ENCODE measurements at places on chromosomes 7 and 10.

DNA sequence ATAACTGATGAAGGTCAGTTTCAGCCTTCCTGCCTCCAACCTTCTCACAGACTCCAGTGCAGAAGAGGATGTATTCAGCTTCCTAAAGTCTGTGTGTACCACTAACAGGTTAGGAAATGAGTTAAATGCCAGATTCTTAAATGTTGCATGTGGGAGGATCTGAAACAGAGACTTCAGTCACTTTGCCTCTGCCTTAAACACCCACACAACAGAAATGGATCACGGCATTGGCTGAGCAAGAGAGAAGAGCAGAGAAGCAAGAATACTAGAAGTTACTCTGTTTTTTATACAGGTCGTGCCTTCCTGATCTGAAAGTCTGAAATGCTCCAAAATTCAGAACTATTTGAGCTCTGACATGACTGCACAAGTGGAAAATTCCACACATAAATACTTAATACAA lies 98.9 kb upstream of the ARHGAP21 start:
- DNase-seq = peak; percentile 20

GRCh38 chr10:82041018-82041417 lies 166.0 kb downstream of the NRG3 start:
- no peak for DNase-seq

- no peak for DNase-seq
These were observed 14.9 kb downstream of the OR9A2 start for GRCh38 chr7:143012001-143012400.

DNA sequence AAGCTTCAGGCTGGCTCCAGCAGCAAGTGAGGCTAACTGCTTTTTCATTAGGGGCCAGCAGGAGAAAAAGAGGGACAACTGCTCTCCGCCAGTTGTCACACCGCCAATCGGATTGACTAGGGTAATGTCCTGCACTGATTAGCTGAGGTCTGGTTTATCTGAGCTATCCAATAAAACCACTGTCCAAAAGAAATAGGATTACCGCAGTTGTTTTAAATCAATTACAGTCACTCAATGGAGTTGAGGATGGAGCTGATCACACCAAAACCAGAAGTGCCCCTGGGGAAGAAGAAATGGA lies 351.4 kb upstream of the NPVF start:
- no peak for DNase-seq

DNA sequence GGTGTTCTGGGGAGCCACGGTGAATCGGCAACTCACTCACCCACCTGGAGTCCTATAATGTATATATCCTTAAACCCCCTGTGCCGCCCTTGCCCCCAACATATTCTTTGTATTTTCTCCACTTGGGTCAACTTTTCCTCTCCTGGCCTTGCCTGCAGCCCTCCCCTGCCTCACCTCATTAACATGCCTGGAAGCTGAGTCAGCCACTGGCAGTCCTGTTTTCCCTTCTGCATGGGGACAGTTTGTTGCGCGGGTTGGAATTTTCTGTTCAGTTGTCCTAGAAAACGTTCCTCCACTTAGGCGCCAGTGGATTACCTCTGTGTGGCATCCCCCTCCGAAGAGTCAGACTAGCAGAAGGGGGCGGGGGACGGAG lies 97.4 kb downstream of the C10orf105 start:
- no peak for DNase-seq
